Bone marrow (tissue), 2 donors: ENCODE measurements at places on chromosomes 2 and 18.

- no peak for DNase-seq
Observed at GRCh38 chr2:85924522-85924921, 35.7 kb upstream of the ST3GAL5 start.

DNA sequence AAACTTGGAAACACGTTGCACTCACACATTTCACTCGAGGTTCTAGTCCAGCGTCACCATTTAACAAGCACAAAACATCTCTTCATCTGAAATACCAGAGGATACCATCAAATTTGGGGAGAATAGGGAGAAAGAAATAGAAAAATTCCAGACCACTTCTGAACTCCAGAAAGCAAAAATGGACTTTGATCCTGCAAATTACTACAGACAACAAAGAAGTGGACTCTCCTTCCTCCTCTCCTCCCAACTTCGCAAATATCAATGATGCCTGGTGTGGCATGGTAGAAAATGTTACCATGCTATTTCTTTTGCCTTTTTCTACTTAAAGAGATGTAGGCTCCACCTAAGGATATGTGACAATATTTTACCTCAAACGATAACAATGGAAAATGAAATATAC, 13.5 kb downstream of the UXS1 start:
- DNase-seq = no peak

DNA sequence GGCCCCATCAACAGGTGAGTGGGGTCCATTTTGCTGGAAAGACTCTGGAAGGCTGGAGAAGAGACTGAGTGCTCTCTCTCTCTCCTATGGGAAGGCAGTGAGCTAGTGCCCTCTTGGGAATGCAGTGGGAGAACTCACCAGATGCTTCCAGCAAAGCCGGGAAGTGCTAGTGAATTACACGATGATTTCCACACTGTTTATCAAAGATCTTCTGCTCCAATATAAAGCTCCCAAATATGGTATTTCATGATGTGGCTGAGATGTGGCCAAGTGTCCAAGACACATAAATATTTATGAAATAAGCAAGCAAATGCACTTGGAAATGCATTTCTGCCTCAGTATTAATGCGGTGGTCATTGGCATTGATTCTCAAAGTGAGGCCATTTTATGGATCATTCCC, 135.9 kb downstream of the VAPA start:
- no peak for DNase-seq

- no peak for DNase-seq
Observed at GRCh38 chr18:70732188-70732587, 443.3 kb downstream of the SOCS6 start.

DNA sequence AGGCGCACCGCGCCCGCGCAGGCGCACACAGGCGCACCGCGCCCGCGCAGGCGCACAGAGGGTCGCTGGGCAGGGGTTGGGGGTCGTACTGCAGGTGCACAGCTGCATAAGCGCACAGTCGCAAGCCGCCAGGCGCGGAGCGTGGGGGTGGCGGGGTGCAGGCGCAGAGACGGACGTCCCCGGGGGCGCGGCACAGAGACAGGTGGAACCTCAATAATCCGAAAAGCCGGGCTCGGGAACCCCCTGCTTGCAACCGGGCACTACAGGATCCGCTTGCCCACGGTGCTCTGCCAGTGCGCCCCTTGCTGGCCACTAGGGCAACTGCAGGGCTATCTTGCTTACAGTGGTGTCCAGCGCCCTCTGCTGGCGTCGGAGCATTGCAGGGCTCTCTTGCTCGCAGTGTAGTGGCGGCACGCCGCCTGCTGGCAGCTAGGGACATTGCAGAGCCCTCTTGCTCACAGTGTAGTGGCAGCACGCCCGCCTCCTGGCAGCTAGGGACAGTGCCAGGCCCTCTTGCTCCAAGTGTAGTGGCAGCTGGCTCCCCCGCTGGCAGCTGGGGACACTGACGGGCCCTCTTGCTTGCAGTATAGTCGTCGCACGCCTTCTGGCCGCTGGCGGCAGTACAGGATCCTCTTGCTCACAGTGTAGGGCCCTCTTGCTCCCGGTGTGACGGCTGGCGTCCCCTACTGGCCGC, 34.9 kb downstream of the FAM110C start:
- no peak for DNase-seq

DNA sequence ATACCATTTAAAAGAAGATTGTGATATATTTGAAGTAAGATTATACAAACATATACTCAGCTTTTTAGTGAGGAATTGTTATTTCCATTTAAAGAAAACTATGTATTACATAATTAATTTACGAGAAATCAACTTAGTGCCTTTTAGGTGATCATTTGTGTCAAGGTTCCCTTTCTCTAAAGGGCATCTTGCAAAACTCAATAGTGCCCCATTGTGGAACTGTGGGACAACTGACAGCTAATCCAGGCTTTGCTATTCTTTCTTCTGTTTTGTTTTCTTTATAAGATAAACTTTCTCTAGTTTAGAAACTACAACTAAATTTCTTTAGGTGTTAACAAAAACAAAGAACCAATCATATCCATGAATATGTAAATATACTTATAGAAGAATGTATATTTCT, 24.3 kb upstream of the VIT start:
- no peak for DNase-seq

DNA sequence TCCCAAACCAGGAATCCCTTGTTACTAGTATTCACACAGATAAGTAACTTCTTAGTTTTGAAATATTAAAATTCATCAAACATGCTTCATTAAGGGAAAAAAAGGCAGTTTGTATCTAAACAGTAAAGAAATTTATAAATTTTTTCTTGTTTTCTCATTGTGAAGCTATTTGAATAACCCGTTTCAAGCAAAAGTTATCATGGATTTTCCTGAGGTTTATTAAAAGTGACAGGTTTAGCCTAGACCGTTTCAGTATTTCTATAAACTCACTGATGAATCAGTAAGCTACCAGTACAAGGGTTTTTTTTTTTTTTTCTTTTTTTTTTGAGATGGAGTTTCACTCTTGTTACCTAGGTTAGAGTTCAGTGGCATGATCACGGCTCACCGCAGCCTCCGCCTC, 20.0 kb downstream of the ZNF532 start:
- no peak for DNase-seq

GRCh38 chr2:27208486-27209050, 3.3 kb upstream of the ATRAID start:
- no peak for DNase-seq

GRCh38 chr2:179487010-179487731, 222.5 kb upstream of the SESTD1 start:
- DNase-seq = no peak

- no peak for DNase-seq
Observed at GRCh38 chr2:154995361-154995760, 296.9 kb downstream of the KCNJ3 start.

DNA sequence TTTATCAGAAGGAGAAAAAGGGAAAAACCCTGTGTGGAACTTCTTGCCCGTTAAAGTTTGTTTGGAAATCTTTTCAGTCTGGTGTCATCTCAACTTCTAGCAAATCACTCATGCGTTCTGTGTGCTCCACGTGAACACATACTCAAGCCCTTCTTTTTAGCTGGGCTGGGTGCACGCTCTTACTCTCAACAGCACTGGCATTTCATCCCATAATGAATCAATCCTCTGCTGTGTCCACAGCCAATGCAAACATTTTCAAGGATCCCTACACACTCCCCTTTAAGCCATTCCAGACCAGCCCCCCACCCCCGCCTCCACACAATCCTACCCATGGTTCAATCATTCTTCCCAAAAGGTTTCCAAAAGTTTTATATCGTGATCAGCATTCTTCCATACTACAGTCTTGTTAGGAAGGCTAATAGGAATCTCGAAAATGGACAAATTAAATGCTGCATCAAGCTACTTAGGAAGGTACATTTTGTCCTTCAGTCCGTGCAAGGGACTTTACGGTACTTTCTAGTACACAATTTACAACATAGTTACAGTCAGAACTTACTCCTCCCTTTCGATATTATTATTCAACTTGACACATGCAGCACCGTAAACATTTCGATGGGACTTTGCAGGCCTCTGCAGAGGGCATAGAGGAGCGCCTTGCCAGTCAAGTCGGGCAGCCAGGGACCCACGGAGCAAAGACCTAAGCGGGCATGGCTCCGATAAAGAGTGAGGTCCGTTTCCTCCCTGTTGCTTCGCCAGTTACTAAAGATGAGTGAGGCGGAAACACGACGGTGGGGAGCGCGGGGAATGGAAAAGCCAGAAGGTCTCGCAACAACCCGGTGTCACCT, 1.4 kb downstream of the PTGR3 start:
- no peak for DNase-seq

- no peak for DNase-seq
Observed at GRCh38 chr18:58502628-58503027, 126.3 kb downstream of the ALPK2 start.

DNA sequence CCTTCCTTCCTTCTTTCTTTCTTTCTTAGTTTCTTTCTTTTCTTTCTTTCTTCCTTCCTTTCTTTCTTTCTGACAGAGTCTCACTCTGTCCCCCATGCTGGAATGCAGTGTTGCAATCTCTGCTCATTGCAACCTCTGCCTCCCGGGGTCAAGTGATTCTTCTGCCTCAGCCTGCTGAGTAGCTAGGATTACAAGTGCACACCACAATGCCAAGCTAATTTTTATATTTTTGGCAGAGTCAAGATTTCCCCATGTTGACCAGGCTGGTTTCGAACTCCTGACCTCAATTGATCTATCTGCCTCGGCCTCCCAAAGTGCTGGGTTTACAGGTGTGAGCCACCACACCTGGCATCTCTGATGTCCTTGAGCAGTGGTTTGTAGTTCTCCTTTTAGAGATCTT, 48.5 kb downstream of the IL1R2 start:
- DNase-seq = no peak

- DNase-seq = no peak
Observed at GRCh38 chr2:79630060-79630459, 117.2 kb downstream of the CTNNA2 start.

- DNase-seq = no peak
Observed at GRCh38 chr2:74740741-74741431, 86.8 kb downstream of the SEMA4F start.

DNA sequence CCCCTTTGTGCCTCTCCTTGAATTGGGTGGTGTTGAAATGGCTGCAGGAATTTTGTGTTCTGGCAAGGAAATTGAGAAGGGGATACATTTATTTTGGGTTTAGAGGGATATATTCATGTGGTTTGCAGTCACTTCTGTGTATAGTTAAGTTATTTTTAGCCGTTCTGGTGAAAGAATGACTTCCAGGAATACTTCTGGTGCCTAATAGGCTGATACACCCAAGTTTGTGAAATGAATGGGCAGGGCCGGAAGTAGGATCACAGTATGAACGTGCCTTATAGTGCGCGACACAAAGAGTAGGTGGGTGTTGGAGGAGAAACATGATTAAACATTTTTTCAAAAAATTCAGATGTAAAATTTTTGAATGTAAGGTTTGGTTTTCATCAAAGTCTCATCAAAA, 168.6 kb upstream of the ATP5MC3 start:
- no peak for DNase-seq

DNA sequence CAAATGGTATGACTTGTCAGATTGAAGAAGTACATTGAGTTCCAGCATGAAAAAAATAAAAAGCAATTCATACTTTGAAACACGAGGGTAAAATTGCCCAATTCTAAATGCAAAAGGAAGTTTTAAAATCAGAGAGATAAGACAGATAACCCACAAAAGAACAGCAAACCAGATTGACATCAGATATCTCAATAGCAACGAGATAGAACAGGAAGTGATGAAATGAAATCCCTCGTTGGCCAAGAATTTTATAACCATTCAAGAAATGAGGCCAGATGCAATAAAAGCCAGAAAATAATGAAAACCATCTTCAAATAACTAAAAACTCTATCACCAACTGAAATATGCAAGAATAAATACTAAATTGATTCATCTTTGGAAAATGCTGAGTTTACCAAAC, 172.8 kb downstream of the CD226 start:
- DNase-seq = no peak

- no peak for DNase-seq
Observed at GRCh38 chr18:57920036-57920435, 116.9 kb upstream of the ATP8B1 start.

- DNase-seq = no peak
Observed at GRCh38 chr2:85503851-85504777, 34.9 kb upstream of the MAT2A start.

GRCh38 chr2:236748385-236748784, 178.8 kb downstream of the ACKR3 start:
- no peak for DNase-seq

DNA sequence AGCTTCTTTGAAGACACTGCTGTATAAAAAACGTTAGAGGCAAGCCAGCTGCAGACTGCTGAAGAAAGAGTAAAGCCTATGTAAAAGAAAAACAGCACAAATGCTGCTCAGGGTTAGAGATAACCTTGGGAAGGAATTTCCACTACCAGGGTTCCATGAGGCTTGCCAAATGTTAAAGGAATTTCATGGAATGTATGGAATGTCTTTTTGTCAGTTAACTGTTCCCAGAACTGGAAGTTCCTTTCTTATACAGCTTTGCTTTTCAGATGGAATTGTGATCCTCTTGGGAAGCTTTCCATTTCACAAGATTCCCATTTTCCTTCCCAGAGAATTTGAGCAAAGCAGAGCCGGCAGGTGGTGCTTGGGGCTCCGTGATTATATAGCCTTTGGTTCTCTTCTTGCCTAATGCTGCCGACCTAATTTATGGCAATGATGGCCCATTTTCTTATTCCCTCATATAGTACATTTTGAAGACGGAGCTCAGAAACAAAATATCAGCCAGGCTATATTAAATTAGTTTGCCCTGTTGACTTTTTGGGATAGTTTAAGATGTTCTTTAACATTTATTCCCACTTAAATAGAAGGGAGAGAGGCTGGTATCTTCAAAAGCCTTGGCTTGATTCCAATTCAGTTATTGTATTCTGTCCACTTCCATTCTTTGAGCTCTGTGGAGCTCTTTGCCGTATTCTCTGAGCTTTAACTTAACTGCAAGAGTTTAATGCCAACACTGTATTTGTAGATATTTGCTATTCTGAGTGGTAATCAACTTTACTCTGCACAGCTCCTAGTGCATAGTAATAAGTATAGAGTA, 162.3 kb downstream of the PHLPP1 start:
- no peak for DNase-seq

DNA sequence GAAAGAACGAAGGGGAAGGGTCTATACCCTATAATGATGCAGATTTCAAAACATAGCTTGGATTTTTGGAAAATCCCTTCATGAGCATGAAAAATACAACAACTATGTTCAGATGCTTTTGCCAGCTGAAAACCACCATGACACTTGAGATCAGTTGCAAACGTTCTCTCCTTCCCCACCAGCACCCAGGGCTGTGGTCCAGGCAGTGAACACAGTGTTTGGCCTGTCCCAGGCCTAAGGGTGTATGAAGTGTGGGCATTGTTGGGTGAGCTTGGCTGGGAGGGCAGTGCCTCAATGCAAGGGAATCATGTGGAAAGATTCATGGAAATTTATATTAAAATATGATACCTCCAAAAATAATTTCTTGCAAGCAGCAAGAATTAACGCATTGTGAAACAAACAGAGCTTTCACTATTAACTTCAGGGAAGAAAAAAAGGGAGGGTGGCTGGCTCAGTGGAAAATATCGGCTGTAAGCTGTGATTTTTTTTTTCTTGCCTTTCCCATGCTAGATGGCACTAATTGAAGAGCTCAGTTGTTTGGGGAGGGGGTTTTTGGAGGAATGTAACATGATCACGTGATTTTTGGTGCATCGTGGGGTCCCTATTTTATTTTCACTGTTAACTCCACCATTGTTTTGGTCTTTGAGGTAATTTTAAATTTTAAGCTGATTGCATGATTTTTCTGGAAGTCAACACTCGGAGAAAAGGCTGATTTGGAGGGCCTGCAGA, 52.0 kb downstream of the CDC42EP3 start:
- DNase-seq = no peak

- DNase-seq = no peak
Observed at GRCh38 chr2:105052773-105053172, 14.9 kb downstream of the MRPS9 start.

GRCh38 chr2:98730053-98730706, 752 bp downstream of the MGAT4A start:
- DNase-seq = peak; percentile 19
